Uterus (tissue), 4 donors: ENCODE measurements at places on chromosomes 1 and 21. TPM values are rescaled to one million over a fixed set of nuclear protein-coding genes. Genes with fewer than 3 reads are reported as not detected.

DNA sequence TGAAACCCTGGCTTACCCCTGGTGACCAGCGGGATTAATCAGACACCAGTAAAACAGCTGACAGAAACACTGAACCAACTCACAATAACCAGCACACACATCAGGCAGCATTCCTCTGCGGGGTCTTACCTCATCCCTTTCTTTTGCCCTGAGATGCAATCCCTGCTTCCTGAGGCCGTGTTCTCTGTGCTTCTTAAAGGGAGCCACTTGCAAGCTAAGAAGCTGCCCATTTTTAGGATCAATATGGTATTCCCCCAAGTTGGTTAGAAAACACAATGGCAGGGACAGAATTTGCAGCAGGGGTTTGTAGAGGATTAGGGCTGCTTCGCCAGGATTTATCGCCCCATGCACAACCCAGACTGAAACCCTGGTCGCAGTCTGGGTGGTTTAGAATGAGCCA, 74.7 kb upstream of the OLIG2 start:
- DNase-seq, result no peak
- H3K27me3 ChIP-seq, result peaks cover 2% of the 10 kb centered on the region
- H3K36me3 ChIP-seq, result no peaks in the 10 kb centered on the region
- no peak overlapping the region for H3K27ac ChIP-seq
- H3K4me1 ChIP-seq, result no peaks in the 10 kb centered on the region

- DNase-seq, result no peak
- H3K4me1 ChIP-seq, result no peaks in the 10 kb centered on the region
- no peak overlapping the region for H3K4me3 ChIP-seq
- no peak overlapping the region for H3K27ac ChIP-seq
These were observed 287.7 kb downstream of the SDCCAG8 start for GRCh38 chr1:243543501-243543900.

DNA sequence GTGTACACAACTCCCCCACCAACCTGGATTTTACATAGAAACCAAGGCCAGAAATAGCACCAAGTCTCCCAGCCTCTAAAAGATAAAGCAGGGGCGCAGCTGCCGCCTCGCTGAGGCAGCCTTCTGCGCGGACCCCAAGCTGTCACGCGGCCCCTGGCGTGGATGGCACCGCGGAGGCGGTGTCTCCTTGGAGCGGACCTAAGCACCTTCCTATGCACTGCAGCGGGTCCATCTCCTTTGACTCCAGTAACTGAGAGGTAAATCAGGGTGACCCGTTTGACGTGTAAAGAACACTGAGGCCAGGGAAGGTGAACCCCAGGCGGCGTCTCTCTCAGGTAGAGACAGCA, 17.0 kb downstream of the ZNF697 start:
- H3K4me1 ChIP-seq, result peaks cover 17% of the 10 kb centered on the region
- peak overlapping the region; percentile 71 for H3K27ac ChIP-seq
- H3K36me3 ChIP-seq, result no peaks in the 10 kb centered on the region
- H3K27me3 ChIP-seq, result no peaks in the 10 kb centered on the region
- peak overlapping the region; percentile 11 for H3K4me3 ChIP-seq

DNA sequence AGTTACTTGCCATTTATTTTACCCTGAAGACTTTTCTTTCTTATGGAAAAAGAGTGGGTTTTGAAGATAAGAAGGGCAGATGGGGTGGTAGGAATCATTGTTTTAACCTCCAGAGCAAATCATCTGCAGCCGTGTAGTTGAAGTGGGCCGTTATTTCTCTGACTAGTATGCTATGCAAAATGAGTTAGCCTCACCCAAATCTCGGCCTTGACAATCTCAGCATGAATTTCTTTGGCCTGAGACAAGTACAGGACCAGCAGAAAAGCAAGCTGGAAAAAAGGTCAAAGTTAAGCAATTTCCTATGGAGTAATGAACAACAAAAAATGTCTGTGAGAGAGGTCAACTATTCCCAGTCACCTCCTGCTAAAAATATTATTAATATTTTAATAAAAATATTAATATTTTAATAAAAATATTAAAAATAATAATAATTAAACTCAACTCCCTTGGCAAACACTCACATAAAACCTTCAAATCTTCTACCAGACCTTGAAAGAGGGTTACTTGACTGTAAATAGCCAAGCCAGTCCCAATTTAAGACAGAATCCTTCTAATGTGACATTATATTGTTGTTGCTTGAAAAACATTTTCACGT, 6.8 kb upstream of the TEKT2 start:
- no peaks in the 10 kb centered on the region for H3K27me3 ChIP-seq
- no peak overlapping the region for H3K27ac ChIP-seq
- H3K4me1 ChIP-seq, result no peaks in the 10 kb centered on the region
- H3K4me3 ChIP-seq, result no peak overlapping the region
- no peak for DNase-seq
- no peaks in the 10 kb centered on the region for H3K36me3 ChIP-seq

GRCh38 chr21:37644636-37645035, 271.6 kb downstream of the KCNJ6 start:
- no peak for DNase-seq
- H3K27me3 ChIP-seq, result no peaks in the 10 kb centered on the region
- H3K27ac ChIP-seq, result no peak overlapping the region
- no peak overlapping the region for H3K4me3 ChIP-seq
- H3K4me1 ChIP-seq, result no peaks in the 10 kb centered on the region
- no peaks in the 10 kb centered on the region for H3K36me3 ChIP-seq

DNA sequence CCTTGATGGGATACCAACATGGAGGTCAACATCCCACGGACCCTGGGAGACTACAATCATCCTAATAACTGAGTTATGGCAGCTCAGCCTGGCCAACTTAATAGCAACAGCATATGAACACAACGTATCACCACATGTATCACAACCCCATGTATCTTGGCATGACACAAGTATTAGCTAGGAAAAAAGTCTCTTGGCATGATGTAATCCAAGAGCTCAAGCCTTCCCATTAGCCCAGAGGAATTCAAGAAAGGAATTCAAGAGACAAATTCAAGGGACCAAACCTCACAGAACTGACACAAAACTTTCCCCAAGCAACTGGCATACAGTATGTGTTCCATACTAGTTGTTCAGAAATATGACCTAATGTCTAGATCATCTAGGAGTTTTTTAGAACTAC, 100.9 kb upstream of the HMGB4 start:
- H3K4me3 ChIP-seq, result no peak overlapping the region
- H3K36me3 ChIP-seq, result no peaks in the 10 kb centered on the region
- DNase-seq, result no peak
- no peaks in the 10 kb centered on the region for H3K27me3 ChIP-seq
- H3K27ac ChIP-seq, result no peak overlapping the region
- H3K4me1 ChIP-seq, result no peaks in the 10 kb centered on the region

GRCh38 chr1:5743435-5744095, 248.7 kb downstream of the NPHP4 start:
- no peak overlapping the region for H3K4me3 ChIP-seq
- H3K4me1 ChIP-seq, result no peaks in the 10 kb centered on the region
- H3K36me3 ChIP-seq, result no peaks in the 10 kb centered on the region
- H3K27me3 ChIP-seq, result no peaks in the 10 kb centered on the region
- no peak for DNase-seq

DCDC2B gene
- total RNA-seq, result not detected

PRSS38 gene
- not detected for total RNA-seq

OR2T29 gene
- not detected for total RNA-seq

CYP4A22 gene
- total RNA-seq, result 0.21 TPM
